ENCODE measurements at places on chromosomes 4 and X. TPM values are rescaled to one million over a fixed set of nuclear protein-coding genes. Genes with fewer than 3 reads are reported as not detected.

GRCh38 chrX:50430917-50431575 lies 39.6 kb downstream of the DGKK start:
- DNase-seq, result no peak

DNA sequence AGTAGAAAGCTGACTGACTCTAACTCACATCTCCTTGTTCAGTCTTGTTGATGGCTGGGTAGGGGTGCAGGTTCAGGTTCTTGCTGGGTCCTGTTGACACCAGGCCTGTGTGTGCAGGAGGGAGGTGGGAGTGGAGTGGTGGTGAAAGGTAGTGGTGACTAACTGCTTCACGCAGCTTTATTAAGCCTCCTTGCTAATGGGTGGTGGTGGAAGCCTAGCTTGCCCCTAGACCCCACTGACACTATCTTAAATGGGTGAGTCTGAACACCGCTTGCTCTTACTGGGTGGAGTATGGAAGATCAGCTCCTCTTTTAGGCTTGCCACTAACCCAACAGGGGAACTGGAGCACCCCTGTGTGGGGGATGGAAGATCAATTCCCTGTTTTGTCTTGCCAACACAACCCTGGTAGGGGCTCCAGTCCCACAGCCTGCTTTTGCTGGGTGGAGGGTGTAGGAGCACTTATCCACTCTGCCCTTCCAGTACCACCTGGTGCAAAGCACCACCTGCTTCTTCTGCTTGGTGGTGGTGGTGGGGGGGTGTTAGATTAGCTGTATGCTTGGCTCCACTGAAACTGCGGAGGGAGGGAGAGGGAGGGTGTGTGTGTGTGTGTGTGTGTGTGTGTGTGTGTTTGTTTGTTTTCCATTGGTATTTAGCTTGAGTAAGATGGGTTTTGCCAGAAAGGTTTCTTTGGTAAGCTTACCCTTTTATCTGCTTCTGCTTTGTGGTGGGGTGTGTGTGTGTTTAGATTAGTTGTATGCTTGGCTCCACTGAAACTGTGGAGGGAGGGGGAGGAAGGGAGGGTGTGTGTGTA lies 25.6 kb downstream of the KDM6A start:
- DNase-seq, result no peak

GRCh38 chrX:134452596-134452995 lies 7.4 kb upstream of the HPRT1 start:
- no peak for DNase-seq

DNA sequence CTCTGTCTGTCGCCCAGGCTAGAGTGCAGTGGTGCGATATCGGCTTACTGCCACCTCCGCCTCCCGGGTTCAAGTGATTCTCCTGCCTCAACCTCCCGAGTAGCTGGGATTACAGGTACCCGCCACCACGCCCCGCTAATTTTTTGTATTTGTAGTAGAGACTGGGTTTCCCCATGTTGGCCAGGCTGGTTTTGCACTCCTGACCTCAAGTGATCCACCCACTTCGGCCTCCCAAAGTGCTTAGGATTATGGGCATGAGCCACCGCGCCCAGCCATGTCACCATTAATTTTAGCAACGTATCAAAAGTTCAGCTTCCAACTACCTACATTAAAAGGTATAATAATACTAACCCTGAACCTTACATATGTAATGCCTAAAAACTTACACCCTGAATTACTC lies 940 bp upstream of the UTP3 start:
- DNase-seq, result no peak

- DNase-seq, result no peak
These were observed 54.2 kb upstream of the MGST2 start for GRCh38 chr4:139611391-139611790.

DNA sequence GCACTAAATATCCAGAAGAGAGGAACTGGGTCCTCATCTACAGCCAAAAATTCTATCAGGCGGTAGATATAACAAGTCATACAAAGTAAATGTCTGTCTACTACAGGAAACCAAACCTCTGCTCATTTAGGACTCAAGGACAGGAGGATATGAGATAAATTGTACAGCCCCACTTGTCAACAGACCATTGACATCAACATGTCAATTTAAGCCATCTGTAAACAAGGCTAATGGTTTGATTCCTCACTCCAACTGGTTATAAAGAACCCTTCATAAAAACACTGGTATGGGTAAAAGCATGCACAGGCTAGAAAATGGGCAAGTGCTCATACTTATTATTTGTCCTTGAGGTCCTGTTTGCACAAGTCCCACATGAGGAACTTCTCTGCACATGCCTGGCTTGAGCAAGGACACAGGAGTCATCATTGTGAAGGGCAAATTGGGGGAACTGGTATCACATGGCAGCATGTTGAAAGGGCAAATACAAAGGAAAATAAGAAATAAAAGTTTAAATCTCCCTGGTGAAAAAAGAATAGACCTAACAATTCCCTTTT lies 13.2 kb downstream of the RTL8B start:
- no peak for DNase-seq

Gene MAGEB10
- not detected for total RNA-seq

- DNase-seq, result no peak
These were observed 72.3 kb downstream of the STAG2 start for GRCh38 chrX:124033821-124034220.

Gene RIPPLY1
- total RNA-seq, result not detected

Gene HOPX
- 1.1 TPM for total RNA-seq

Gene MAGEA12
- total RNA-seq, result not detected

Gene IGSF1
- total RNA-seq, result 0.38 TPM

- DNase-seq, result no peak
These were observed 67.5 kb upstream of the ATP8A1 start for GRCh38 chr4:42724451-42724850.

Gene SULT1E1
- not detected for total RNA-seq

DNA sequence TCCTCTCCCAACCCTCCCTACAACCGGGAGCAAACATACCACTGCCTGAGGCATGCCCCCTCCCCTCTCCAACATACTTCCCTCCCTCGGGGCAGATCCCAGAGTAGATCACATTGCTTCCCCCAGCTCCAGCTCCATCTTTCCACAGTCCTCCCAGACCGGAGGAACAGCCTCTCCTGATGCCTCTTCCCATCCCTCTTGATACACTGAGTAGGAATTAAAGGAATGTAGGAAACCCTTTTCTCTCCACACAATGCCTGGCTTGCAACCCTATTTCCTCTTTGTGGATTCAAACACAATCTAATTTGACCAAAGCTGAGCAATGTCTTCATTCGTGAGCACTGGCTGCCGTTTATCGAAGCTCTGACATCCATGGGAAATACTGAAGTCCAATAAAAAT lies 339.8 kb downstream of the BCOR start:
- DNase-seq, result no peak

DNA sequence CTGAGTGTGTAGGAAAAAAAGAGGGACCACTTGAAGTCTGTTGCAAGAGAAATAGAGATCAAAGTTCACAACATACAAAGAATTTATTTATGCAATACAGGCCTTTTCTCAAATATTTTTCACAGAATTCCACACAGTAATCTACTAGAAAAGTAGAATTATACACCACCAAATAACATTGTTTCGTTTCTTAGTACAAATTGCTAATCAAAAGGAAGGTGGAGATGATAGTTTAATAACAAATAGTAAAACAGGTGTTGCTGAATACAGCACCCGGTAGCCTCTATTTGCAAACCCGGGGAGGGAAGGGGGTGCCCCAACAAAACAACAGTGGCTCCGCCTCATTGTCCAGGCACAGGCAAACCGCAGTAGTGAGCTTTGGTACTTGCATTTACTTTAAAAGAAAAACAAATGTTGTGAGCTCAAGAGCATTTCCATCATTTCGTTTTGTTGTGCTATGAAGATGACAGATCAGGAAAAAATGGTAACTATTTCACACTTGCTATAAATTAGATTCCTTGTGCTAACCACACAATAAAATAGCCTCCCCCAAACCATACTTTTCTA lies 186.4 kb downstream of the DCLK2 start:
- no peak for DNase-seq

Gene TCP11X1
- total RNA-seq, result not detected

Gene YY2
- total RNA-seq, result 0.97 TPM

Gene PCDH18
- total RNA-seq, result 4.8 TPM

DNA sequence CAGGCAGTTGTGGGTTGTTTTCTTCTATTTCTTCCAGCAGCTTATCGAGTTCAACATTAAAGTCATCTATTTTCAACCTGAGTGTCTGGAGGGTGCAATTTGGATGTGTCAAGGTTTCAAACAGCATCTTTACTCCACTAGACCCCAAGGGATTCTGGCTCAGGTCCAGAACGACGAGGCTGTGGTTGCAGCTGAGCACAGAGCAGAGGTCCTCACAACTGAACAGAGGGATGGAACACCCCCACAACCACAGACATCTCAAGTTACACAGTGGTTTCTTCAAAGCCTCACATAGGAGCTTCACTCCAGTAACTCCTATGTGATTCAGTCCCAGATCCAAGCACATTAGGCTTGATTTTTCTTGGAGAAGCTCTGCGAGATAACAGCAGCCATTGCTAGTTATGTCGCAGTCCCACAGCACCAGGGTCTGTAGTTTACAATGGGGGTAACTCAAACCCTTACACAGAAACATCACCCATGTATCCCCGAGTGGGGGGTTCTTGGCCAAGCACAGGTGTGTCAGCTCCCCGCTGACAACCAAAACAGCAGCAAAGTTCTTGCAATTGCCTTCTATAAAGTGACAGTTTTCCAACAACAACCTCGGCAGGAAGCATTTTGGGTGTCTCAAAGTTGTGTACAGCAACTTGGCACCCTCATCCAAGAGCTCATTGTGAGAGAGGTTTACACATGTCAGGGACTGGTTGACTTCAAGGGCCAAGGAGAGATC lies 2.8 kb downstream of the NLRP2B start:
- no peak for DNase-seq

Gene SCLT1
- total RNA-seq, result 7.2 TPM

- no peak for DNase-seq
These were observed 181.6 kb downstream of the LARP7 start for GRCh38 chr4:112818594-112818965.

Gene SCFD2
- total RNA-seq, result 11.1 TPM

DNA sequence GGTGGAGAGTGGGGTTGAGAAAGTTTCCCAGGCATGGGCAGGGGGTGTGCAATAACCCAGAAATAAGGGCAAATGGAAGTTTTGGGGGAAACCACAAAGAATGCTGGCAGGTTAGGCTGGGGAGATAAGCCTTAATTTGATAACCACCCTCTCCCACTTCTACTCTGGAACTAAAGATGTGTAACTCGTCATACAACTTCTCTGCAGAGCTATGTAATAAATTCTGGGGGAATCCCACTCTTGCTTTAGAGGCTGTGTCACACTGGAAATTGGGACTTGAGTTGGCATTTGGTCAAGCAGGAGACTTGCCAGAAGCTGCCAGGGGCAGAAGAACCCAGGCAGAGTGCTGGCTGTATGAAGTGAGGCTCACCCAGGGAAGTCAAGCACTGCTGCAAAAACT lies 170.9 kb upstream of the CPEB2 start:
- no peak for DNase-seq

Gene F8A1
- 12.5 TPM for total RNA-seq
